ENCODE measurements at places on chromosomes 3 and 15.

GRCh38 chr3:151391720-151392119 lies 7.2 kb upstream of the P2RY12 start:
- DNase-seq, result no peak

GRCh38 chr3:16668776-16669545 lies 63.7 kb upstream of the DAZL start:
- DNase-seq, result peak; percentile 22

DNA sequence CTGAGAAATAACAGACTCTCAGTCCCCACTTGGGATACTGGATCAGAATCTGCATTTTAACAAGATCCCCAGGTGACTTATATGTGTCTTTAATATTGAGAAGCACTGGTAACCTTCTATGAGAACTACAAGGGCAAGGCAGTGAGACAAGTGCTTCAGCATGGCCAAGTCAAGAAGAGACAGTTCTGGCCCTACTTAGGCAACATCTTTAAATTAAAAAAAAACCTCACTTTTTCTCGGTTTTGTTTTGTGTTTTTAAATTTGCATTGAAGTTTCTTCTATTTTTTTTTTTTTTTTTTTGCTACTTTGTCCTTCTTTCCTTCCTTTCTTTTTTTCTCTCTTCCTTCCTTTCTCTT lies 42.5 kb upstream of the SPTSSB start:
- DNase-seq, result no peak

GRCh38 chr3:41608347-41608746 lies 353.6 kb downstream of the ULK4 start:
- no peak for DNase-seq

DNA sequence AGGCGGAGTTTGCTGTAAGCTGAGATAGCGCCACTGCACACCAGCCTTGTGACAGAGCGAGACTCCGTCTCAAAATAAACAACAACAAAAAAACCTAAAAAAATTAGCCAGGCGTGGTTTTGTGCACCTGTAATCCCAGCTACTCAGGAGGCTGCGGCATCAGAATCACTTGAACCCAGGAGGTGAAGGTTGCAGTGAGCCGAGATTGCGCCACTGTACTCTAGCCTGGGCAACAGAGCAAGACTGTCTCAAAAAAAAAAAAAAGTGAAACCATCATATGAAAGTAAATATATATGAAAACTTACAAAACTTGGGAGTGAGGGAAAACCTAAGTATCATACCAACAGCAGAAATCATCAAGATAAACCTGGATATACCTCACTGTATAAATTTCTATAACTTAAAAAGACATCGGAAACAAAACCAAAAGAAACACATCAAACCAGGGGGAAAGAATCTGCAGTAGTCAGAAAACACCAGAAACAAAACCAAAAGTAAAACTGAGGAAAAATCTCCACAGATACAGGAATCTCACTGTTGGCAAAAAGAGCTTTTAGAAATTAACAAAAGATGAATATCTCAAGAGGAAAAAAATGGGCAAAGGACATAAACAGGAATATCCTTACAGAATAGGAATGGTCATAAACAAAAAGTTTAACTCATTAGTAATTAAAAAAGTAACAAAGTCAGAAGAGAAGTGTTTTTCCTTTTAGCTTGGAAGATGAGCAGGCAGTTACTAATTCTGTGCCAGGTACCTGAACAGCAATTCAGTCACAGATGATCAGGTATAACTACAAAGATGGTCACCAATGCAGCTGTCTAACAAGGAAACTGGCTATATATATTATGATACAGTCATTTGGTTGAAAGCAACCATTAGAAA lies 41.3 kb downstream of the ETV5 start:
- DNase-seq, result no peak

DNA sequence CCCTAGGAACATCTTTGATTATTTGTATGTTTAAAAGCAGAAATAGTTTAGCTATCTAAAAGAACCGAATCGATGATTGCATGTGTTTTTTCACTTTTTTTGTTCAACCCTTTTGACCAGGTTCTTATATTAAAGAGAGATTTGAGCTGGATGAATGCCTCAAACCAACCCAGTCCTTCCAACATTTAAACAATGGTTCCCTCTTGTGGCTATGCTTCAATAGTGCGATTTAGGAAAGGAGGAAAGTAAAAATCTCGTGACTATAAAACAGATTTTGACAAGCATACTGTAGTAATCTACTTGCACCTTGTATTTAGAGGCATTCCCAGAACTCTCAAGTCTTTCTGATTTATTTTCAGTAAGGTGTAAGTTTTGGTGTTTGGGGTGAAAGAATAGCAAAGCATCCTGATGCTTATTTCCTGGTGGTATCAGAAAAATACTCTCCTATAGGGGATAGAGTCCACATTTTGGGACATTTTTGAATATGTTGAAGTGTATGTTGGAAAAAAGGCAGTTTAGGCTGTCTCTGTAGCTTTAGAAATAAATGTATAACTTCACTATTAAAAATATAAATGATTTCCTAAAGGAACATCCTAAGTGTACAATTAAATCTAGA lies 159.6 kb upstream of the KCNH8 start:
- no peak for DNase-seq

DNA sequence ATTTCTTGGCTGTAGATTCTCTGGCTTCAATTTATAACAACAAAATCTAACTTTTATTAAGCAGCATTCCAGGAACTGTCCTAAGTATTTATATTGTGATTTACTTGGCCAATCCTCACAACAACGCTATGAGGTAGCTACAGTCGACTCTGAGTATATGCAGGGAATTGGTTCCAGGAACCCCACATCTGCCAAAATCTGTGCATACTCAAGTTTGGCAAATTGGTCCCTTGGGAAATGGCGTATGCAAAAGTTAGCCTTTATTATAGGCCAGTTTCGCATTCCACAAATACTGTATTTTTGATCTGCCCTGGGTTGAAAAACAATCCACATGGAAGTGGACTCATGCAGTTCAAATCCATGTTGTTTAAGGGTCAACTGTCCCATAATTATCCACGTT lies 53.9 kb downstream of the RAP2B start:
- DNase-seq, result no peak

DNA sequence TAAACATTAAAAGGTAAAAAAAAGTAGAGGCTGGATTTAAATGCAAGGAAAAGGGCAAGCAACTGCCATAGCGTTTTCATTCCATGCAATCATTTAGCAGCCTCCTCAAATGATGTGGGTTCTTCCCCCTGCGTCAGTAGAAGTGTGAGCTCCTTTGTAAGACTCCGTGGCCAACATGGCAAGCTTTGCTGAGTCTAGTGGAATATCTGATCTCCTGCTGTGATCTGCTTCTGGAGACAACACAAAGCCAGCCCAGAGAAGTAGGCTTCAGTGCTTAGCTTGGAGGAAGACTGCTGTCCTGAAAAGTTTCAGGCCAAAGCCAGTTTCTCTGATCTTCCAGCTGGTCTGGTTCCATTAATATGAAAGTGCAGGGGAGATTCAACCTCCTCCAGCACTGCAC lies 70.4 kb downstream of the ARPP21 start:
- DNase-seq, result no peak

DNA sequence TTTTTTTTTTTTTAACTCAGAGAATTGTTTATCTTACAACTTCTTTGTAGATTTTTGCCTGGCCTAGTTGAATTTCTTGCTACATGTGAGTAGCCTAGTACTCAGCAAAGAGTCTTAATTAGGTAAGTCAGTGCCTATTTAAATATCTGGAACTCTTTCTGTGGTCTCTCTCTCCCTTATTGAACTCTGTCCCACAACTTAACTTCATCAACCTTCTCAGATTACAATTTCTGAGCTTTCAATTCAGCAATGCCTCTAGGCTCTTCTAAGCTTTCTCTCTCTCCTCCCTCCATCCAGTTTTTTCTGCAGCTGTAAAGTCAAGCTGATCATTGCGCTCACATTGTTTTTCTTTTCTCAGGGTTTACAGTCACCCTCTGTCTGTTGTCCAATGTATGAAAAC lies 517.6 kb upstream of the ROBO1 start:
- DNase-seq, result no peak

GRCh38 chr3:47865192-47865591 lies 62.3 kb downstream of the DHX30 start:
- DNase-seq, result no peak

- no peak for DNase-seq
Observed at GRCh38 chr3:122064326-122064725, 9.2 kb downstream of the CD86 start.

DNA sequence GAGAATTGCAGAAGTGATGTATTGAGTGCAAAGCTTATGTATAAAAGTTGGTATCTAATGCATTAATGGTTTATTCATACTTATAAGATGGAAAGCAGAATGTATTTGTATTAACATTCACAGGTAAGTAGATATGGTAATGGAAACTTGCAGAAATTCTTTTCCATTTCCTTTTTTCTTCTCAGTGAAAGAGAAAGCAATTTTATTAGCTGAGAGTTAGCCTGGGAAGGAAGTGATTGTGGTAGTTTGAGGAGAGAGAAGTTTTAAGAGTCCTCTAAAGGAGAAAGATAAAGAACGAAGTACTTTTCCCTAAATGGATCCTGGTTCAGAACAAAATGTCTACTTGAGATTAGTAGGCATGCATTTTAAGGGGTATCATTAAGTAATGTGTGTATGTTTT lies 60.1 kb upstream of the OSTN start:
- no peak for DNase-seq

GRCh38 chr15:69962561-69962960 lies 135.2 kb downstream of the TLE3 start:
- DNase-seq, result no peak

GRCh38 chr3:89217148-89217685 lies 109.8 kb downstream of the EPHA3 start:
- no peak for DNase-seq

DNA sequence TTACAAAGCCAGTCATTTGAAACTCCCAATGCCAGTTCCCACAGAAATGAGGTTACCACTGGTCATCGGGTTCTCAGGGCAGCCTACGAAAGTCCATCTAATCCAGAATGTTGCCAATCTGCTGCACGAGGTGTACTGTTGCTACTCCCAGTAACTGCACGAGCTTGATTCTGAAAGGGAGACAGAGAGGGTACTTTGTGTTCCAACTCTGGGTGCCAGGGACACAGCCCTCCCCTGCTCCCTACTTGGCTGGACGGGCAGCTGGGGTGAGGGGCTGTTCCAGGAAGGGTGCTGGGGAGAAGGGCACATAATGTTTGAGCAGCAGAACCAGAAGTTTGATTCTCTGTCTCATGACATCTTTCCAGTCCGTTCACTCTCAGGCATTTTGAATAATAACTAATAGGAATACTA lies 27.1 kb upstream of the OSBPL11 start:
- DNase-seq, result no peak

GRCh38 chr3:5126586-5126985 lies 4.5 kb downstream of the ARL8B start:
- DNase-seq, result peak; percentile 43

DNA sequence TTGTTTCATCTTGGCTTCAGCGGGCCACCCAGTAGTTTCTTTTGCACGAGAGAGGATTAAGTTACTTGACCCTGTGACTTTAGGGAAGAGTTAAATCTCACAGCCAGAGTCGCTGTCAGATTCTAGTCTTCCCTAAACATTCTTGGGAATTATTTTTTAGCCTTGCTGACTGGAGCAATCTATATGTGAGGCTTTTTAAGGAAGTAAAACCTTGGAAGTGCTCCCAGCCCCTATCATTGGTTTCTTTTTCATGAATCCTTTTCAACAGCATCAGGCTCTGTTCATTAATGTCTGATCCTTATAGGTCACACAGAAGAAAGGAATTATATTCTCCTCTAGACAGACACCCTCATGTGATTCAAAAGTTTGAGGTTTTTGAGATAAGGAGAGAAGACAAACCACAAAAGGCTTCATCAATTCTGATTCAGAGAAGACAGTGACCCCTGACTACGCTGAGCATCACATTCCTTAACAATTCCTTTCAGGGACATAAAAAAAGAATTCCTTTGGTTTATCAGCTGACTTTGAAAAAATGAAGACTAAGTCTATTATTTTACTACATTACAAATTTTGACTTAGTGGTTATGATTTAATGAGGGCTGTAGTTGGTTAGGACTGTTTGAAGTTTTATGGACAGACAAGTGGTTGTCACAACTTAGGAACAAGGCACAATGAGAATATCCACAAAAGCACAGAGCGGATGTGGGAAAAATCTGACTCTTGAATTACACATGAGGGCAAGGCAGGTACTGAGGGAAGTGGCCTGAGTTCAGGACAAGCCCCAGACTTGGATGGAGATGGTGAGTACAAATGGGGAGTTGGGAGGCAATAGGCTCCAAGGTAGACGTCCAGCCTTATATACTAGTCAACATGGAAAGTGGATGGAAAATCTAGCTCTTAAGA lies 171.1 kb upstream of the STT3B start:
- no peak for DNase-seq

- no peak for DNase-seq
Observed at GRCh38 chr3:5888851-5889250, 701.3 kb downstream of the EDEM1 start.

DNA sequence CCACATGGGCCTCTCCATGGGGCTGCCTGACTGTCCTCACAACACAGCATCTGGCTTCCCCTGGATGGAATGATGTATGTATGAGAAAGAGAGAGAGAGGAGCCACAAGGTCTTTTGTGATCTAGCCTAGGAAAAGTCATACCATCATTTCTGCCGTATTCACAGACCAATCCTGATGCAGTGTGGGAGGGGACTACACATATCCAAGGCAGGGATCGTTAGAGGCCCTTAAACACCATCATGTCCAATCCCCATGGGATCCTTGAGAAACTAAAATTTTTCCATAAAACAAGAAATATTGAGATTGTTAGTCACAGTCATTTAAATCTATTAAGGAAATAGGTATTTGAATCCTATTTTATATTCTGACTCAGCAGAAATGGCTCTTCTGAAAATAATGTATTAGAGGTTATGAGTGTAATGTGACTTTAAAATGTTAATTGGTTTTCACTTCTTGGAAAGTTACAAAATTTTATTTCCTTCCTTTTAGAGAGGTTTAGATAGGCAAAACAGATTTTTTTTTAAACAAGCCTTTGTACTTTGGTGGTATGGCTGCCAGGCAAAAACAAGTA lies 65.1 kb upstream of the TSC22D2 start:
- DNase-seq, result no peak

- DNase-seq, result no peak
Observed at GRCh38 chr3:56799251-56799882, 2.4 kb downstream of the ARHGEF3 start.

GRCh38 chr3:131444180-131444579 lies 58.6 kb downstream of the MRPL3 start:
- no peak for DNase-seq

- no peak for DNase-seq
Observed at GRCh38 chr3:136778865-136779264, 26.7 kb upstream of the STAG1 start.

- no peak for DNase-seq
Observed at GRCh38 chr3:78644847-78645246, 1123.0 kb downstream of the ROBO1 start.

DNA sequence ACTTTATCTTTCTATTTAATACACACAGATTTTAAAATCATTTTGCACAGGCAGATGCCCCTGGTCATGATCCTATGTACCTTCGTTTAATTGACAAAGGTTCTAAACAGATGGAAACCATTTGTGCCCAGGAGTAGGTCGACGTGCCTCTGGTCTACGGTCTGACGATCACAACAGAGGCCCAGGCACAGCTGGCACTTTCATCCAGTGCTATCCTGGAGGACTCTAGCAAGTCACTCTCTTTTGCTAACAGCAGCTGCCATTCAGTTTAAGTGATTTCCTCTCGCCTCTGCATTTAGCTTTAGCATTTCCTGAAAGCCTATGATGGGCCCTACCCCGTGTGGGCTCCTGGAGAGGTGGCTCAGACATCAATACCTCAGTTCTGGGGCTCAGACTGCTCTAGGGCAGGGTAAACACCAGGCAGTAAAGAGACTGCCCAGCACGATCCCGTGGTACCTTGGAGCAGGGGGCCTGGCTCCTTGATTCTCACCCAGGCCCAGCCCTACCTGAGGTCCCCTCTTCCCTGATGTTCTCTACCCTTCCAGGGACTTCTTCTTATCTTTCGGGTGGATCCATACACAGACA lies 83.2 kb upstream of the SNRPA1 start:
- no peak for DNase-seq

Data from HL-60 (cell line).